ENCODE measurements at places on chromosomes 7 and 10.

- DNase-seq, result no peak
These were observed 65.0 kb upstream of the TES start for GRCh38 chr7:116145245-116145852.

DNA sequence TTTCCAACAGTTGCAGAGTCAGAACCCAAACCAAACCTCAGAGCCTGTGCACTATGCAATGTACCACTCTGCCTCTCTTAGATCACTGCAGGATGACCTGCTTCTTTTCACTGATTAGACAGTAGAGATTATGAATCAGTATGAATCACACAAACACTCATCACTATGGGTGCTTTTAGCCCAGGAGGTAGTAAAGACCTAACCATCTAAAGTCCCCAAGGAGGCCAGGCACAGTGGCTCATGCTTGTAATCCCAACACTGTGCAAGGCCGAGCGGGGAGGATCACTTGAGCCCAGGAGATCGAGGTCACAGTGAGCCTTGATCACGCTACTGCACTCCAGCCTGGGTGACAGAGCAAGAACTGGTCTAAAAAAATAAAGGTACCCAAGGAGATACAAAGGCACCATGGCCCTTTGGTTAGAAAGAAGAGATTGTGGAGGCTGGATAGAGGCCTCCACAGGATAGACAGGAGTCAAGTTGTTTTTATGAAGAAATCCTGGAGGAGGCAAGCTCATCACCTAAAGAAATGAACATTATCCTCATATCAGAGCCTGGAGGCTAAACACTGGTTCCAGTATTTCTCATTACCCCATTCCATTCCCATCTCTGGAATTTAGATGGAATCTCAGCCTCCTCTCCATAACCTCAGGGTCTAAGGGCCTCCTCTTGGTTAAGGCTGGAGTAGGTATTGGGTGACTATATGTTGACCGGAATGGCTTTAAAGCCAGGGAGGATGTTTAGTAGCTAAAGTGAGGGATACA, 12.9 kb downstream of the SEC31B start:
- no peak for DNase-seq

- DNase-seq, result no peak
These were observed 39.5 kb downstream of the IL2RA start for GRCh38 chr10:6022660-6023059.

- no peak for DNase-seq
These were observed 288.3 kb downstream of the AHR start for GRCh38 chr7:17586711-17587110.

- no peak for DNase-seq
These were observed 132.6 kb downstream of the MAGI2 start for GRCh38 chr7:79320741-79321473.

GRCh38 chr7:55016061-55016745, 2.6 kb upstream of the EGFR start:
- no peak for DNase-seq
